ENCODE measurements at places on chromosomes 1 and 21.

DNA sequence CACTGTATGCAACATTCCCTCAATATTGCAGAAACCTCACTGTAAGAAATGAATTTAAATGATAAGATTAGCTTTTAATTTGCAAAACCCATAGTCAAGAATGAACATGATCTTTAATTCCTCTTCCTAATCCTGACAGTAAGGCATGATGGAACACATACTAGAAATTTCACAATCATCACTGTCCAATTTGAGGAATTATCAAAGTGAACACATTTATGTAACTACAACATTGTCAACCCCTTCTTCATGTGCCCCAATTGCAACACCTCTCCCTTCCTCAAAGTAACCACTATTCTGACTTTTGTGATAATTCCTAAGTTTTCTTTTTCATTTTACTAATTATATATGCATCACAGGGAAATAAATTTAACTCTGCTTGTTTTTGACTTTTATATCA lies 103.1 kb downstream of the LHX8 start:
- no peak for DNase-seq

- no peak for DNase-seq
Measured at GRCh38 chr21:16241016-16241415, 511.2 kb downstream of the USP25 start.

- no peak for DNase-seq
Measured at GRCh38 chr1:25724966-25725365, 75.0 kb upstream of the SELENON start.

DNA sequence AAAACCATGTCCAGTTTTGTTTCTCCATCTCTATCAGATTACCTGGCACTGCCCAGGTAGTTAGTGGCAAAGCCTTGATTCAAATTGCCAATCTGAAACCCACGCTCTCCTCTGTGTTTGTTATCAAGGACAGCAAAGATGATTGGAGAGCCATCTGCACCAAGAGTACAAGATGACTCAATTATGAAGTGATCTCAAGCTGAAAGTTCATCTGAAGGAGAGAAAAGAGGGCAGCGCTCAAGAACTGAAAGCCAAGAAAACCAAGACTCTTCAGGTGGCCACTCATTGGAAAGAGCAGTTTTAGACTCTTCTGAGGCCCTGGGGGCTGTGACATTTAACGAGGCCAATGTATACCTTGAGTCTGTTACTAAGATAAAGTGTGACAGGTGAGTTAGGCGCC lies 13.8 kb downstream of the RXRG start:
- DNase-seq, result no peak

- no peak for DNase-seq
Measured at GRCh38 chr1:203655671-203656070, 29.0 kb downstream of the ATP2B4 start.

DNA sequence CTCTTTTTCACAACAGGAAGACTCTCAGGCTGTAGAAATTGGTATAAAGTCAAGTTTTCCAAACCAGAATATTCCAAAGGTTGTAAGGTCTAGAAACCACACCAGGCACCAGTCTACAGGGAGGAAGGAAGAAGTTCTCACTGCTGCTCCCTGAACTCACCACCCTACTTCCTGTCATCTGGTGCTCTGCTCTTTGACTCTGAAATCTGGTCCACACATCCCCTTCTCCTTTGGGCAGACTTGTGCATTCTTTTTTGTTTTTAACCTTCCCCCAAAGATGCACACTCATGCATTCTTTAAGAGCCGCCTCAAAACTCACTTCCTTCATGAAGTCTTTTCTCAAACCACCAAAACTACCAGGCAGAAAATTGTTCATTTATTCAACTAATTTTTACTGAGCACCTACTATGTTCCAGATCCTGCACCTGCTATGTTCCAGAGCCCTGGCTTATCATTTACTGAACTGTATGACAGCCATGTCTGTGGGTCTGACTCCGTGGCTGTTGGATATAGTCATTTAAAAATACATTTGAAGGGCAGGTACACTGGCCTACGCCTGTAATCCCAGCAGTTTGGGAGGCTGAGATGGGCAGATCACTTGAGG lies 30.1 kb upstream of the EPS15 start:
- DNase-seq, result no peak

DNA sequence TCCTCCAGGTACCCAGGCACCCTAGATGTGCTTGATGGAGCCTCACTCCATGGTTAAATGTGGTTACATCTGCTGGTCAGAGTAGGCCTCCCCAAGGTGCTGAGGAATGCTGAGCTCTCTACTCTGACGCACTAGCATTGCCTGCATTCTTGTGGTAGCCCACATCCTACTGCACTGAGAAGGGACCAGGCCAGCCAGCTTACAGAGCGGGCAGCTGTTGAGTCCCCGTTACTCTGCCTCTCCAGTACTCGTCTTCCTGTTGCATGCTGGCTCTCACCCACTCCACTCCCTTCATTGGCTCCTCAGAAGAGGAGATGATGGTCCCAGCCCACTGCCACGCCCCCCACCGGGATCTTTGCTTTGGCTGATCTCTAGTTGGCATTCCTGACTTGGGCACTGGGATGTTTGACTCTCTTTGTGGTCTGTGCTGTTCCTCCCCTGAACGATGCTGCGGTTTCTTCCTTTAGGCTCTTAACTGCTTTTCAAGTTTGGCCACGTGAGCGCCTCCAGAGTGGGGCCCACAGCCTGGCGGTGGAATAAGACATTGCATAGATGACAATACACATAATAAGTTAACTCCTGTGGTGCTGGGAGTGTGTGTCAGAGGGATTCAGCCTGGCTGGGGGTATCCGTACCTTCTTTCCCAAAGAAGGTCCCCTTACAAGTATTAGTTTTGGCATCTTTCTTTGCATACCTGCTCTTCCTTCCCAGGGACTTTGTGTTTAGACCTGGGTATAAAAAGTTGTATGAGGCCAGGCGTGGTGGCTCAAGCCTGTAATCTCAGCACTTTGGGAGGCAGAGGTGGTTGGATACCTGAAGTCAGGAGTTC lies 18.6 kb downstream of the AZIN2 start:
- peak; percentile 100 for DNase-seq

DNA sequence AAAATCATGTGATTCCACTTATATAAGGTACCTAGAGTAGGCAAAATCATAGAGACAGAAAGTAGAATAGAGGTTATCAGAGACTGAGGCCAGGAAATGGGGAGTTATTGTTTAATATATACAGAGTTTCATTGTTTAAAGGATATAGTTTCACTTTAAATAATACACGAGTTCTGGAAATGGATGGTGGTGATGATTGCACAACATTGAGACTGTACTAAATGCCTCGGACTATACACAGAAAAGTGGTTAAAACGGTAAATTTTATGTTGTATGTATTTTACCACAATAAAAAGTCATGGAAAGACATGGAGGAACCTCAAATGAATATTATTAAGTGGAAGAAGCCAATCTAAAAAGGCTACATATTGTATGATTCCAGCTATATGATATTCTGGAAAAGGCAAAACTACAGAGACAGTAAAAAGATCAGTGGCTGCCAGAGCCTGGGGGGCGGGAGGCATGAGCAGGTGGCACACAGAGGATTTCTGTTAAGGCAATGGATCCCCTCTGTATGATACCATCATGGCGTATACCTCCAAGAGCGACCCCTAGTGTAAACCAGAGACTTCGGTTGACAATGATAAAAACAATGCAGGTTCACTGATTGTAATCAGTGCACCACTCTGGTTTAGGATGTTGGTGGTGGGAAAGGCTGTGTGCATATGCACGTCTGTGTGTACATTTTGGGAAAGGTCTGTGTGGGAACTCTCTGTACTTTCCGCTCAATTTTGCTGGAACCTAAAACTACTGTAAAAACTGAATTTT lies 7.5 kb downstream of the C1orf198 start:
- no peak for DNase-seq

- DNase-seq, result no peak
Measured at GRCh38 chr1:13540866-13541265, 27.1 kb upstream of the LRRC38 start.

DNA sequence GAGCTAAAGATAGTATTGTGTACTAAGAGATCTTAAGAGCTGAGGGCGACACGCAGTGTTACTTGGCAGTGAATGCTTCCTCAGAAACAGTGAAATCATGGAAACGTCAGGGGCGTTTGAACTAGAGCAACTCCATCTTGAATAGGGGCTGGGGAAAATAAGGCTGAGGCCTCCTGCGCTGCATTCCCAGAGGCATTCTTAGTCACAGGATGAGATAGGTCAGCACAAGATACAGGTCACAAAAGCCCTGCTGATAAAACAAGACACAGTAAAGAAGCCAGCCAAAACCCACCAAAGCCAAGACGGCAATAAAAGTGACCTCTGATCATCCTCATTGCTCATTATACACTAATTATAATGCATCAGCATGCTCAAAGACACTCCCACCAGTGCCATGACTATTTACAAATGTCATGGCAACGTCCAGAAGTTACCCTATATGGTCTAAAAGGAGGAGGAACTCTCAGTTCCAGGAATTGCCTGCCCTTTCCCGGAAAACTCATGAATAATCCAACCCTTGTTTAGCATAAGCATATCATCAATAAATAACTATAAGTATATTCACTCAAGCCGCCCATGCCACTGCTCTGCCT lies 37.5 kb upstream of the FMN2 start:
- DNase-seq, result no peak

GRCh38 chr1:9228609-9229008 lies 6.0 kb upstream of the H6PD start:
- no peak for DNase-seq

DNA sequence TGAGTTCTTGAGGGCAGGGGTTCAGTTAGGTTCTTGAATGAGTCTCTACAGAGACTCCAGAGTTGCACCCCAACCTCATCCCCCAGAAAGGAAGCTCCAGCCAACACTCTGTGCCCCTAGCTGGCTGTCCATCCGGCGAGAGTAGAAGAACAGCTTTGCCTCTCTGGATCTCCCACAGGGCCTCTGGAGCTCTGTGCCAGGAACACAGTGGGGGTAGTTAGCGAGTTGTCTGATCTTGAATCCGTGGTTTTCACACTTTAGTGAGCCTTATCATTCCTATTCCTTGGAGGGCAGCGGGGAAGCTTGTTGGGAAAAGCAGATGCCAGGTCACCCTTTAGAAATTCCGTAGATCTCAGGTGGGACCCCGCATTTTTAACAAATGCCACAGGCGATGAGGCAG lies 45.0 kb downstream of the STUM start:
- no peak for DNase-seq

DNA sequence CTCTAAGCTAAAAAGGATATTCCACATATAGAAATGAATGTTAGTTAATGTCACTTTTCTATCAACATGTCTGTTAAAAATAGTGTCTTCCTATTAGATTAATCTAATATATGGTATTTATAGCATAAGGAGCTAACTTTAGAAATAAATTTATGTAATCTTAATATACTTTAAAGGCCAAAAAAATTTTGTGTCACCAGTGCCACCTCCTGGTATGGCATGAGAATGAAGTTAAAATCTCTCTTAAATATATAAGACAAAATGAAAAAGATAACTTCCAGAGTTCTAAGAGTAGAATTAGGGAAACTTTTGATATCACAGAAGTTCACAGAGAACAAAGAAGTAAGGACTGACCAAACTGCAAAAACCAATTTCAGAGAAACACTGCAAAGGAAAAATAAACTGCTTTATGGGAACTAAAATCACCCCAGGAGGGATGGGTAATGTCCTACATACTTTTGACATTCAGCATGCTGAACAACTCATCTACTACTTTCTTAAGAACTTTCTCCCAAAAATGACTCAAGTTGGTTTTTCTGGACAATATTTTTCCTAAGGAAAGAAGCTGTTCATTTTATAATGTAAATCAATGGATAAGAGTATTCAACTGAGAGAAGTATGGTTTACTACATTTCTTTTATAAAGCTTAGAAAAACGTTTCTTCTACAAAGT lies 82.8 kb downstream of the TRIM33 start:
- peak; percentile 1 for DNase-seq

- no peak for DNase-seq
Measured at GRCh38 chr1:206074839-206075238, 21.9 kb downstream of the RHEX start.

GRCh38 chr1:26020330-26020768 lies 1.2 kb upstream of the EXTL1 start:
- DNase-seq, result no peak

DNA sequence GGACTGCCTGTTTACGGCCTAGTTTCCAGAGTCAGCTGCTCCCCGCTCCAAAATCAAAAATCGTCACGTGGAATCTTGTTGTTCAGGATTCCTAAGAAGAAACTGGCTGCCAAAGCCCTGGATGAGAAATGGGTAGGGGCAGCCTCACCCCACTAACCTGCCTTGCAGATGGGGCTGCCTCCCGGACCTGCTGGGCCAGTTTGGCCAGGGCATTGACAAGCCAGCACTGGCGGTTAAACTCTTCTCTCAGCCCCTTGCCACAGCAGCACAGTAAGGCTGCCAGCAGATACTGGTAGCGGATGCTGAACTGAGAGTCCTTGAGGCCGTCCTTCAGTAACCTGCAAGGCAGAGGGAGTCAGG lies 31.6 kb upstream of the PPP1R15B start:
- no peak for DNase-seq

DNA sequence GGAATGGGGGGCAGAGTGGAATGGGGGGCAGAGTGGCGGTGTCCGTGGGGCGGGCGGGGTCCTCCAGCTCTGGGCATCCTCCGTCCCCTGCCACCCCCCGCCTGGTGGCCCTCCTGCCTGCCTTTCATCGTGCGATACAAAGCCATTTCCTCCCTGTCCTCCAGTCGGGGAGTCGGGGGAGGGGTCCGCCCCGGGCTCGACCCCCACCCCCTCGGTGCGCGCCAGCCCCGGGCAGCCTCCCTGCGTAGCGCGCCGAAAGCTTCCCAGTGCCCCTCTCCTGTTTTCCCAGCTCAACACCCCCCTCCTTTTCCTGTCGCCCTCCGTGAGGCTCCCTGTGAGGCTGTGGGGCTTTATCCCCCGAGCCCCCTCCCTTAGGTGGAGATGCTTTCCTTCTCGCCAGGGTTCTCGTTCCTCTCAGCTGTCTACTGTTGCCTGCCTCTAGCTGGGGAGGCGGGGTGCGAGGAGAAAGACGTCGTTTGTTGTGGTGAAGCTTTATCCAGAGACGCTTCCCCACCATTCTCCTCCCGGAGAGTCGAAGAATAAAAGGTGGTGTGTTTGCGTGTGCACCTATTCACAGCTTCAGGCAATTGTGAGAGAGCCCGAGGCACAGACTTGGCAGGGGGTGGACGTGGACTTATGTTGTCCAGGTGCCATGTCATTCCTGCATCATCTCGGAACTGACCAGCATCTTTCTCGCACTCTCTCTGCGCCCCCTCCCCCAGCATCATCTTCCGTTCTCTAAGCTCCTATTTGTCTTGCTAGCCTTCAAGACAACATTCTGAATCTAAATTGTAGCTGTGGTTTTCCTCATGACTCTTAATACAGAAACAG lies 848 bp downstream of the DNM3 start:
- DNase-seq, result no peak

GRCh38 chr1:44239331-44239960 lies 26.2 kb downstream of the DMAP1 start:
- no peak for DNase-seq

GRCh38 chr1:154416471-154417337 lies 11.6 kb downstream of the IL6R start:
- no peak for DNase-seq

GRCh38 chr1:191065771-191066170 lies 588.1 kb upstream of the BRINP3 start:
- no peak for DNase-seq

- no peak for DNase-seq
Measured at GRCh38 chr21:46145159-46145839, 10.1 kb downstream of the FTCD start.

GRCh38 chr1:63713627-63714481 lies 60.0 kb upstream of the ROR1 start:
- DNase-seq, result peak; percentile 39

All from GM04503 (cell line).